ENCODE measurements at places on chromosomes 4 and X.

DNA sequence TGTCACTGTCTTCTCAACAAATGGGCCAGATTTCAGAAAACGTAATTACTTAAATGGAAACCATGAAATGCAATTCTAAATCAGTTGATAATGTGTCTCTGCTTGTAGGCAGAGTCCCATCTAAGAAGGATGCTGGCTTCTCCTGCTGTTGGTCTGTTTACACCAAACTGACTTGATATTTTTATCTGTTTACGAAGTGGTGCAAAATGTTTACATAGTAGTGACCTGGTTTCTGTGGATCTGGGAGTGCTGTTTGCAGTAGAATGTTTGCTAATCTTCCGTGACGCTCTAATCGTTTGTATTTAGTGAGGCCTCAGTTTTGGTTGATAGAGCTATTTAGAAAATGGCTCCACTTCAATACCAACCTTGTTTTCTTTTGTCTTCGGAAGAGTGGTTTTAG lies 213.5 kb downstream of the VEGFC start:
- no peak for DNase-seq

GRCh38 chr4:108926061-108926460 lies 163.2 kb upstream of the ETNPPL start:
- DNase-seq = no peak

DNA sequence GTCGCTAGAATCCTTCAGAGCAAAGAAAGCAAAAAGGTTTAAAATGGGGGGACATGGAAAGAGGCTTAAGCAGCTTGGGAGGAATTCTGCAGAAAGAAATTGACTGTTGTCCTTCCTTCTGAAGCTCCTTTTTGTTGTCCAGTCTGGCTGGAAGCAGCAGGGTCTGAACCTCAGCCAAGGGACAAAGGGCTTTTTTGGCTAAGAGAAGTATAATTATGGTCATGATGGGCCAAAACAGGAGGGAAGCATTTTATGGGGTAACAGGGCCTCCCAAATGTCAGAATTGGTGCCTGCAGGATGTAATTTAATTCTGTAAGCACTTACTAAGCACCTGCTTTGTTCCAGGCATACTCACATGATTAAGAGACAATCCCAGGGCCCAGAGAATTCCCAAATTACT lies 74.2 kb upstream of the CPEB2 start:
- DNase-seq = no peak

DNA sequence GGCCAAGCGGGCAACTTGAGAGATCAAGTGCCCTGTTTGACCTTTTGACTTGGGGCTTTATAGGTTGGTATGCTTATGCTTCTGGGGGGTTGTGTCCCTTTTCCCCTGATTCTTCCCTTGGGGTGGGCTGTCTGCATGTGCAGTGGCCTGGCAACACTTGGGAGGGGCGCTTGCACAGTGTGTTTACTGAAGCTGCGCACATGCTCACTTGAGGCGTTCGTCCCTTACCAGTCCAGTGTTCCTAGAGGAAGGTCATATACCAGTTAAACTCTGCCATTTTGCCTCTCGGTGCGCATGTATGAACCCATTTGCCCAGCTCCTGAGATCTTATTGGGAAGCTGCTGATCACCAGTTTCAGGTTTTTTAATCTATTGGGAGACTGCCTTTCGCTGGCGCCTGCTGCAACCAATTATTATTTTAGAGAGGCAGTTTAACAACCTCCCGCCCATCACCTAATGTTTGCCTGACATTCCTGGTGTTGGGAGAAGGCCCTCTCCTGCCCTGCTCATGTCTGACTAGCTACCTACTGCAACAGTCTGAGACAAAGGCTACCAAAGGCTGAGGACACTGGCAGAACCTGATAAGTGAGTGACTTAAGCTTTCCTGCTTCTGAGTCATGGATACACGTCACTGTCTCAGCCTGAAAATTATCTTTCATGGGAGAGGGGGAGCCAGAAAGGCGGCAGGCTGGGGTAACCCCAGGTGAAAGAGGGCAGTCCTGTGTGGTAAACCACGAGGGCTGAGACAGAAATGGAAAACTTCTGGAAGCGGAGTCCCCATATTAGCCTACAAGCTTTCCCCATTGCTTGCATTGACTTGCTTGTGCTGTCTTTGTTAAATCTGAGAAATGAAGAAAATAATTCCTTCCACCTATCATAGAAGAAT lies 97.6 kb downstream of the CPE start:
- DNase-seq = no peak

GRCh38 chr4:126541820-126542219 lies 1090.9 kb upstream of the INTU start:
- DNase-seq = no peak

DNA sequence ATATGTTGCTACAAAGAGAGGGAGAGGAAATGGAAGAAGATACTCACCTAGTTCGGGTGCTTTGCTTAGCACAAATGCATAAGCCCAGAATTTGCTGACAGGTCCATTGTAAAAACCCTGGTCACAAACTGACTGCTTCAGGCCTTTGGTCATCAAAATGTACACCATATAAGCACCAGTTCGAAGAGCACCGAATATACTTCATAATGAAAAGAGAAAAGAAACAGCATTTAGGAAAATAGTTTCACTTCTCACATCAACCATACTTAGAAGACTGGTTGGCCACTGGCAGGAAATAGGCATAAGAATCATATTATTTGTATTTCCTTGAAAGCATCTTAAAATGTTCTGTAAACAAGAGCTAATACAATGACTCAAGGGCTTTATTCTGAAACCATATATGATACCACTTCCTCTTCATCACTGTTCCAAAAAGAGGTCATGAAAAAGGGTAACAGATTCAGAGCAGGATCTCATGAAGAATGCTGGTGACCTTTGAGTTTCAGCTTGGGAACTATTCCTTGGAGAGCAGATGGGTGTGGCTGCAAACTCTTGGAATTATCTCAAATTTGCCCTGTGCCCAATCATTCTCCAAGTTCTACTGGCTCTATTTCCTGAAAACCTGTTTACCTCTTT lies 138.7 kb downstream of the ELOVL6 start:
- DNase-seq = no peak

GRCh38 chr4:19030048-19030447 lies 1008.5 kb upstream of the LCORL start:
- DNase-seq = no peak

GRCh38 chr4:116585246-116585645 lies 500.1 kb downstream of the TRAM1L1 start:
- no peak for DNase-seq

GRCh38 chr4:48960988-48961635 lies 25.0 kb upstream of the CWH43 start:
- no peak for DNase-seq

GRCh38 chr4:165016971-165017370 lies 14.8 kb upstream of the TRIM60 start:
- DNase-seq = no peak

- no peak for DNase-seq
These were observed 5.0 kb downstream of the SPON2 start for GRCh38 chr4:1167244-1167949.

GRCh38 chrX:6226596-6227452 lies 1.8 kb downstream of the NLGN4X start:
- DNase-seq = no peak

GRCh38 chr4:139144911-139145551 lies 32.0 kb downstream of the ELF2 start:
- no peak for DNase-seq

DNA sequence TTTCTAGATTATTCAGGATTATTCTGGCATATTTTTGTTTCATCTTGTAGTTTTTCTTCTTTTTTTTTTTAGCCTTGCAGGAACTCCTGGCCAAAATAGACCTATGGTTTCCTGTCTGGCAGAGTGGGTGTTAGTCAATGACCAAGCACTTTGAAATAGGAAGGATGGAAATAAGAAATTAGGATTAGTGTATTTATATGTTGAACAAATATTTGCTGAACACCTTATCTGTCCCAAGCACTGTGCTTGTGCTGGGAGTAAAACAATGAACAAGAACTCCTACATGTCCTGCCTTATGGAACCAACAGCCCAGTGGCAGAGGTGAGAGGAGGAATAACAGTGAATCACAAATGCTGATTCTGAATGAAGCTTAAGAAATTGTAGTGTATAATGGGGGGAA lies 4.5 kb downstream of the MMRN1 start:
- DNase-seq = no peak

Measured in ascending aorta (tissue), 2 donors.